ENCODE measurements at places on chromosomes 7 and 10.

DNA sequence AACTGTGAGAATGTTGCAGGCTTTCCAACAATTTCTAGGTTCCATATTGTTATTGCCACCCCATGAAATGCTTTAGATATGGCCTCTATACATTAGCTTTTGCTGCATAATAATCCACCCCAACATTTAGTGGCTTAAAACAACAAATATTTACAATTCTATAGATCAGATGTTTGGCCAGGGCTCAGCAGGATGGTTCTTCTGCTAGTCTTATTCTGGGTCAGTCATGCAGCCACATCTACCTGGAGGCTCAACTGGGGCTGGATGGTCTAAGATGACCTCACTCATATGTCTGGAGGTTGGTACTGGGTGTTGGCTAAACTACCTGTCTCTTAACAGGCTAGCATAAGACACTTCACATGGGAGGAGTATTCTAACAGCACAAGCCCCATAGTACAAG is 607.3 kb downstream of the LRMDA start:
- ATAC-seq, result no peak

- ATAC-seq, result no peak
Measured at GRCh38 chr10:97124211-97124610, 61.5 kb downstream of the SLIT1 start.

- ATAC-seq, result peak; percentile 53
Measured at GRCh38 chr7:65251851-65252620, 121.6 kb upstream of the ZNF92 start.

DNA sequence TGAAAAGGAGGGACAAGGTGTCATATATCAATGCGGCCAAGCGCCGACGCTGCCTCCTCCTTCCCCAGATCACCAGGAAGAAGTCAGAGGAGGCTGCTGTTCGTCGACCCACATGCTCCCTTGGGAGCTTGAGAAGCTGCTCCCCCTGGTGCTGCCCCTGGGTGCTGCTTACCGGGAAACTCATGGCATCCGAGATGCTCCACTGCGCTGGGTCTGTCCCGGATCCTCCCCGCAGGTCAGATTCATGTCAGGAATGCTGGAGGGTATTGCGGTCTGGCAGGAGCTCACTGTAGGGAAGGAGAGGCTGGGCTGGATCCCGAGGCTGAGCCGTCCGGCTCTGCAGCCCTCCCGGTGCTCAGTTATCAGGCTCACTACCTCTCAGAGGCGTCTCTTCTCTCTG is 123.7 kb upstream of the FAM20C start:
- ATAC-seq, result no peak

GRCh38 chr7:128035712-128036111 is 4.5 kb upstream of the LRRC4 start:
- ATAC-seq, result no peak

DNA sequence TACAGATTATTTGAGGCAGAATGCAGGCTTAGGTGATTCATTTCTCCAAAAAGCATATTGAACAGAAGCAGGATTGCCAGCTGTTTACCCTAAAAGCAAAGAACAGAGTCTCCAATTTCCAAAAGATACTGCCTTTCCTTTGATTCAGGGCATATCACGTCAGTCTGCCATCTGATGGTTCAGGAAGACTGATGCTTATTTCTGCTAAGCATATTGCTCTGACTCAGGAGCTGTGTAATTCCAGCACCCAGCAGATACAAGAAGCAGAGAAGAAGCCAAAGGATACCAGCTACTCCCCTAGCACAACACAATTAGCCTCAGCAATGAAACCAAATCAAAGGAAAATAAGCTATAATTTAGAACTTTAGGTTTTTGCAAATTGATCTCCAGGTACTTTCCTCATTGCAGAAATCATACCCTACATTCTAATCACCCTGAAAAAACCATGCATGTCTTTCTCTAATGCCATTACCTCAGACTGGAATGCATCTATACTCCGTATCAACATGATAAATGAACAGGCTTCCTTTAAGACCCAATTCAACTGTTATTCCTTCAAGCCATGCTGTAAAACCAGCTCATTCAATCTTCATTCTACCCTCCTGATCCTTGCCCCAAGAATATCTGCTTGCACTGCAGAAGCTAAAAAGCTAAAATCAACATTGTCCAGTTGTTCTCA is 55.1 kb downstream of the ABI1 start:
- no peak for ATAC-seq

DNA sequence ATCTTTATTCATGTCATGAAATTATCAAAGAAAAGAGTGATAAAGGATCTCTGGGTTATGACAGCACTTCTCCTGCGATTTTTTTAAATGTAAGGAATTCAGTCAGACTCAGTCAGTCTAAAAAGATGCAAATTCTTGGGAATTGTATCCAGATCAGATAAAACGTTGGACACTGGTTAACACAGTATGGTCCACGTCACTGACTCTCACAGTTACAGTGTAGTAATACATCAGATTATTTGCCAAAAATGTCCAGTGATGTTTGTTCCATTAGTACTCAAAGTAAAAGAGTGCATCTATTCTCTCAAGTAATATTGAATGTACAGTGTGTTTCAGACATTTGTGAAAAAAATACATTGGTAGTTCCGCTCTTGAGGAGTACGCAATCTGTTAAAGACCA is 224.5 kb downstream of the PCDH15 start:
- no peak for ATAC-seq

DNA sequence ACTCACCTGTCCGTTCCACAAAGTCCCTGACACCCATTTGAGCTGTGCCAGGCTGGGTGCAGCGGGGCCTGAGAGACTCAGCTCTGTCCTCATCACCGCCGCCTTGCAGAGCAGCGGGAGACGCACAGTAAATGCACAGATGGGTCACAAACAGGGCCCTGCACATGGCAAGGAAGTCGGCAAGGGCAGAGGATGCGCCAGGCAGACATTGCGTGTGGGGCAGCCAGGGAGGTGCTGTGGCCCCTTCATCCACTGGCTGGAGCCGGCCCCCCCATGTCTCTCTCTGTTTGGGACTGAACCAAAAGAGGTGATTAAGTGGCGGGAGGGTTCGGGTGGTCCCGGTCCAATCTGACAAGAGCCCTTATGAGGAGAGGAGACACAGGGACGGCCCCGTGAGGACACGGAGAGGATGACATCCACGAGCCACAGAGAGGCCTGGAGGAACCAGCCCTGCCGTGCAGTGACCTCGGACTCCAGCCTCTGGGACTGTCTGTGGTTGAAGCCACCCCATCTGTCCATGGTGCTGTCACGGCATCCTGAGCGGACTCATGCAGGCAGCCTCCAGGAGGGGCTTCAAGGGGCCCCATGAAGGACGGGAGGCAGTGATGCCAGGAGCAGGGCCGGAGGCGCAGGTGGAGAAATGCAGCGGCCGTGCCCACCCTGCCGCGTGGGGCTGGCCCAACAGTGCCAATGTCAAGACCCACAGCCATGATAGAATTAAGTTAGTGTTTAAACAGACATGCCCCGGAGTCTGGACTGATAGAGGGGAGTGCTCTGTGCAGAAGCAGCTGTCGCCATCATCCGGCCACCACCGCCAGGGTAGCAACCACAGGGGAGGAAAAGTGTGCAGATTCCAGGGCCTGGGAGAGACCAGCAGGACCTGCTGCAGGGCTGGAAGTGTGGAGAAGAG is 28.4 kb upstream of the FOXL3 start:
- no peak for ATAC-seq

DNA sequence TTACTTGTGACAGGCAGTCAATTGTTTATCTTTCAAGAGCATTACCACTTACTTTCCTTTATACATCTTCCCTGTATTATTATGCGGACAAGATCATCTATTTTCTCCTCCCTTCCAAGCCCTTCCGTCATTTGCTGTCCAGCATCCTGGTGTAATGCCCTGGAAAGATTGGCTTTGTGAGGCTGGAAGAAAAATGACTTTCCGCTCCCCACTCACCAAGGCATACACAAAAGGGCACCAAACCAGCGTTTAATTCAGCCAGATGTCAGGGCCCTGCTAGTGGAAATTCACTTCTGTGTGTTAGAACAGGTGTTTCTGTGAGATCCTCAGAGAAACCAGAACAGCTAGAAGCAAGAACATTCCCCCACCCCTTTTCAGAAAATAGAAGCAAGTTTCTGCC is 128.1 kb upstream of the NANOS1 start:
- no peak for ATAC-seq

DNA sequence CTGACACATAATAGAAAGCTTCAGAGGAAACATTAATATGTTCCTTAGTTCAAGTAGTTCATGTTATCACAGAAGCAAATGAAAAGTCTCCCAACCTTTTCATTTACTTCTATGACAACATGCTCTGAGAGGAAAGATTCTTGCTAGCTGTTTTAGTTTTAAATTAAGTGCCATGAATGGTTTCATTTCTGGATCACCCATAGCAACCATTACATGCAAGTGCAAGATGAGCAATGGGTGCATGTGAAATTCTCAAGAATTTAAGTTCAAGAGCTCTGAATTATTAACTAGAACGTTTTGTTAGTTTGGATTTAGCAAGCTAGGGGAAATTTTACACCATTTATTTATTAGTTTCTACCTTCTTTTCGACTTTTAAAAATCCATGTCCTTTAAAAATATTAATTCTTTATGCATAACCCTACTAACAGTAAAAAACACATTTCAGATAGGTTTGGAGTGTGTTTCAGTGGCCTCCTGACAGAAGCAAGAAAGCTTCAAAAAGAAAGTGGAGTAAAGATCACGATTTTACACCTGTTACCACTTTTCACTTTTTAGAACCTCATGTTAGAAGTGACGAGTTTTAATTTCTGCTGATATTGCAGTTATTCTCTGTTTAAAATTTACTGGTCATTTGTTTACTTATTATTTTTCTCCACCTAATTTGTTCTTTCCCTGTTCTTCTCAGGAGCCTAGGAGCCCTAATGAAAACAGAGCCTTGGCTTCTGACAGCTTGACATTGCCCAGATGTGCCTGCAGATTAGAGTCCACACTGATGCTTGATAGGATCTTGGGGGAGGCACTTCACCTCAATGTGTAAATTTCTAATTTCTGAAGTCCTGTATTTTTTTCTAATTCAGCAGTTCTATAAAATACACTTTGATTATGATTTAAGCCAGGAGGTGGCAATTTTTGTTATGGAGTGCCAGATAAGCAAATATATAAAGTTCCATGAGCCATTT is 995.3 kb upstream of the PHF14 start:
- ATAC-seq, result no peak

GRCh38 chr7:150901160-150902035 is 49.1 kb downstream of the AOC1 start:
- ATAC-seq, result no peak

- ATAC-seq, result no peak
Measured at GRCh38 chr10:48945441-48946130, 5.9 kb upstream of the LRRC18 start.

DNA sequence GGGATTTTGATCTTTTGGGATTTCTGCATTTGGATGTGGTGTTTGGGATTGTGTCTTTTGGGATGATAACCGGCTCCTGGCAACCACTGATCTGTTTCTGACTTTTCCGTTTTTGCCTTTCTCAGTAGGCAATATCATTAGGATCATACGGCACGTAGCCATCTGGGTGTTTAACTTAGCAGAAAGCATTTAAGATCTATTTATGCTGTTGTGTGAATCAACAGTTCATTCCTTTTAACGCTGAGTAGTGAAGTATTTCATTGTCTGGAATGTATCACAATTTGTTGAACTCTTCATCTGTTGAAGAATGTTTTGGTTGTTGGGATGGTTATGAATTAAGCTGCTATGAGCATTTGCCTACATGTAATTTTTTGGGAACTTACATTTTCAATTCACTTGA is 459.6 kb downstream of the SDK1 start:
- ATAC-seq, result no peak

DNA sequence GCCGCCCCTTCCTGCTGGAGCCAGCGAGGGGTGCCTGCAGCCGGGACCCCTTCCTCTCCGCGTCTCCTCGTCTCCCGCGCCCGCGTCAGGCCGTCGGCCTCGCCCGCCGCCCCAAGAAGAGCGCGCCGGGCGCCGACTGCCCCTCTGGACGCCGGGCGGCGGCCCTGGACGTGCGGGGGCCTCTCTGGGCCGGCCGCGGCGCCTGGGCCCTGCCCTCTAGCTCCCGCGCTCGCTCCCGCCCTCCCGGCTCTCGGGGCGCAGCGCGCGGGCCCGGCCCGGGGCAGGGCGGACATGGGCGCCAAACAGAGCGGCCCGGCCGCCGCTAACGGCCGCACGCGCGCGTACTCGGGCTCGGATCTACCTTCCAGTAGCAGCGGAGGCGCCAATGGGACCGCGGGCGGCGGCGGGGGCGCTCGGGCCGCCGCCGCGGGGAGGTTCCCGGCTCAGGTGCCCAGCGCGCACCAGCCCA is 704 bp downstream of the ZNRF2 start:
- ATAC-seq, result peak; percentile 30

DNA sequence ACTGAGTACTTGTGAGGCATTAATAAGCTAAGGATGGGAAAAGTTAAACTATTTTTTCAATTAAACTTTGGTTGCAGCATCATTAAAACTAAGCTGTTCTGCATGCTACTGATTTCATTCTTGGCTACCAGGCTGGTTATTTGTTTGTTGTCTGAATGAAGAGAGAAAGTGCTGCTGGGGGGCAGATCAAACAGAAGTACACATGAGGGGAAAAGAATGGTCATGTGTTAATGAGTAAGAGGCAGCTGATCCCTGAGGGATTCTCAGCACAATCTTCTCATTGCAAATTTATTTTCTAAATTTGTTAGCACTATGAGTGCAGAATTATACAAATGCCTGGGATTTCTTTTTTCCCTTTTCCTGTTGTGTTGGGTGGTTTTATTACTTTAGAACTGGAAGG is 213.2 kb upstream of the HPS1 start:
- no peak for ATAC-seq

- no peak for ATAC-seq
Measured at GRCh38 chr7:35248576-35249536, 5.0 kb downstream of the TBX20 start.

DNA sequence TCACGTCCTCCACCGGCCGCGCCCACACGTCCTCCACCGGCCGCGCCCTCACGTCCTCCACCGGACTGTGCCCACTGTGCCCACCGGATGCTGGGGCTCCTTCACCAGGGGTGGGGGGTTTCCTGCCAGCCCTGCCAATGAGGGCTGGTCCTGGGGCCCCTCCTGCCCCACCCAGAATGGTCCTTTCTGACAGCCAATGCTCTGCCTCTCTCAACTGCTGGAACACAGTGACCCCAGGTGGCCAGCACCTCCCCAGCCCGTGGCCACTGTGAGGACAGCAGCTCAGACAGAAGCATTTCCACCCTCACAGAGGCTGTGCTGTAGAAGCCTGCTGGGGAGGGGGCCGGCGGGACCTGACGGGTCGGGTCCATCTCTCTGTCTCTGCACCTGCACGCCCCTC is 90.1 kb upstream of the DNAAF5 start:
- no peak for ATAC-seq

DNA sequence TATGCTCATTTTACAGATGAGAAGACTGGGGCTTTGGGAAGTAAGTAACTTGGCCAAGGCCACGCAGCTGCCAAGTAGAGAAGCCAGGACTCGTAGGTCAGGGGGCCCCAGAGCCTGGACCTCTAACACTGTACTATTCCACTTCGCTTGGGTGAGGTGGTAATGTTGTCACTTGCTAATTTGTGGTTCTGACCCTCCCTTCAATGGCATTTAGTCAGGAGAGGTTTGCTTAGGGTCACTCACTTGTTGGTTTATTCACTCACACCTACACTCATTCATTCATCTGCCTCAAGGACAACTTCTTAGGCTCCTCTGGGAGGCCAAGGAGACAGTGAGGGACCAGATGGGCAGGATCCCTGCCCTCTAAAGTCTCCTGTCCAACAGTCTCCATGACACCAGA is 21.3 kb downstream of the BTBD16 start:
- no peak for ATAC-seq

- no peak for ATAC-seq
Measured at GRCh38 chr10:92530891-92531535, 42.9 kb downstream of the IDE start.

- ATAC-seq, result no peak
Measured at GRCh38 chr7:69091521-69091920, 506.8 kb upstream of the AUTS2 start.

- no peak for ATAC-seq
Measured at GRCh38 chr7:97021747-97022490, 2.7 kb downstream of the DLX5 start.
